ENCODE measurements at places on chromosomes 7 and 10. TPM values are rescaled to one million over a fixed set of nuclear protein-coding genes. Genes with fewer than 3 reads are reported as not detected.

DNA sequence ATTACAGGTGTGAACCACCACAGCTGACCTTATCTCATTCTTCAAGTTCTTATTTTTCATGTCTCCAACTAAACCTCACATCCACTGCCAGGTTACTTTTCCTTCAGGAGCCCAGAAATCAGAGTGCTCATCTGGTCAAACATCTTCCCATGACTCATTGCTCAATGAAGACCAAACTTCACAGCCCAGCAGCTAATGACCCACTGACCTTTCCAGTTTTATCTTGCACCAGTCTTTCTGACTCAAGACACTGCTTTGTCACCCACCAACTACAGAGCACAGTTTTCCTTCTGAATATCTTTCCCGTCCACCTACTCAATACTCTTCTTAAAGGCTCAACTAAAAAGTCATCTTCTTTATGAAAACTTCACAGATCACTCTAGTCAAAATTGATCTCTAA is 245.1 kb downstream of the CHCHD3 start:
- no peaks in the 10 kb centered on the region for H3K27me3 ChIP-seq
- no peaks in the 10 kb centered on the region for H3K4me1 ChIP-seq
- H3K27ac ChIP-seq, result no peak overlapping the region
- H3K36me3 ChIP-seq, result no peaks in the 10 kb centered on the region

DNA sequence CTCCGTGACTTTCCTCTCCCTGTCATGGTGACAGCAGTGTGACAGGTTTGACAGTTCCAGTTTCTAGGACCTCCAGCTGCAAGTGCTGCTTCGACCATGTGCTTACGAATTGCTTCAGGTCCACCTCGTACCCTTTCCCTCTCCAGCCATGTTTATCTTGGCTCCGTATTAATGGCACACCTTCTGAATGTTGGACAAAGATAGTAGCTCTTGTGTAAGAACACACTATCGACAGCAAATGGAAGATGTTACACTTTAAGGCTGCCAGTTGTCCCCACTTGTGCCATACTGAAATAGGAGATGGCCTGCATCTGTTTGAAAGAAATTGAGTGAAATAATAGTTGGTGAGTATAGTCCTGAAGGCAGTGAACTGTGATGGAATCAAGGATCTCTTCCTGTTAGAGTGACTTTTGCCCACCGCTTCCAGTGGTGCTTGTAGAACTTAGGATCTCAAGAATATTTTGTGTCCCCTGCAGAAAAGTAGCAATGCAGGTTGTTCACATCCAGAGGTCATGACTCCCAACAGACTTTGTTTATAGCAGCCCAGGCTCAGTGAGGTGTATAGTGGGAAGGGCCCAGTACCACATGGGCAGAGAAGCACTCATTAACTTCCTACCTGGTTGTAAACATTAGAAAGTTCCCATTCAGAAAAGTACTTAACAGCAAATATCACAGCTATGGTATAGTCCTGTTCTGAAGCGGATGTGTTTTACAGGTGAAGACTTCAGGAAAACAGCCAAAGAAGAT is 629.7 kb upstream of the GALNT17 start:
- no peaks in the 10 kb centered on the region for H3K36me3 ChIP-seq
- H3K27ac ChIP-seq, result no peak overlapping the region
- no peak overlapping the region for H3K4me3 ChIP-seq
- DNase-seq, result no peak

DNA sequence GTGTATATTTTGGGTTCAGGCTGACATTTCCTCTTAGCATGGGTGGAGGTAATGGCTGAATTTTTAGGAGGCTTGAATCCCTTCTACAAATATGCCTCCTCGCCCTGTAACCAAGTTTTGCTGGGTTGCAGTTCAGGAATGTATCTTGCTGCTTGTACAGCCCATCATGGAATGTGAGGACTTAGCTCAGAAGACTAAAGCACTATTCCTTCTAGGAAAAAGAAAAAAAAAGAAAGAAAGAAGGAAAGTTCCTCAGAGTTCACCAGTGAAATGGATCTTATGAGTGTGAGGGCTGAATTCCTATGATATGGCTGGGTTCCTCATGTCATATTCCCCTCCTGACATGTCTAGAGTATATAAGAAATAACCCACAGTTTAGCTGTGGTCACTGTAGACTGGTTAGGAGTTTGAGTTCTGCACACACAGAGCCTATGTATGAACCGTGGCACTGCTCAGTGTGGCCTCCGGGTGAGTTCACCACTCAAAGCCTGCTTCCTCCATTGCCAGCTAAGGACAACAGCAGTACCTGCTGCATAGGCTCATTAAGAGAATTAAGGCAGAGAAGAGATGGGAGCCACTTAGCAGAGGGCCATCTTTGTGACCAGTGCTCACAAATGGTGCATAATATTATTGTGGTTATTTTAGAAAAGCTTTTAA is 114.0 kb downstream of the TACC2 start:
- H3K27ac ChIP-seq, result no peak overlapping the region
- H3K36me3 ChIP-seq, result no peaks in the 10 kb centered on the region
- H3K4me3 ChIP-seq, result no peak overlapping the region
- no peak for DNase-seq
- no peaks in the 10 kb centered on the region for H3K27me3 ChIP-seq

Gene PCGF5
- 18.3 TPM for total RNA-seq

DNA sequence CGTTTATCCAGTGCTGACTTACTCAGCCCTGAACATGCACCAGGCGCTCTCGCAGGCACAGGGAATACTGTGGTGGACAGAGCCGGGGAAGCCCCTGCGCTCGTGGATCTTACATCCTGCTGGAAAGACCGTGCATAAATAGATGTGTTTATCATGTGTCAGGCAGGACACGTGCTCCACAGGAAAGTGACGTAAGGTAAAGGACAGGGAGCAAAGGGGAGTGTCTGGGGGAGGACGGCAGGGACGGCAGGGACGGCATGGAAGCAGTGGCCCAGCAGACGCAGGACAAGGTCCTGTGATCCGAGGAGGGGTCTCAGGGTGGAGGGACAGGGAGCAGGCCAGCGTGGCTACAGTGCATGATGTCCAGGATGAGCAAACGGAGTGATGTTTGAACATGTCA is 410.5 kb downstream of the PAXIP1 start:
- H3K4me1 ChIP-seq, result no peaks in the 10 kb centered on the region
- H3K27me3 ChIP-seq, result no peaks in the 10 kb centered on the region
- H3K4me3 ChIP-seq, result no peak overlapping the region
- no peak overlapping the region for H3K27ac ChIP-seq
- DNase-seq, result no peak

Gene DYNC1I1
- total RNA-seq, result 0.74 TPM

DNA sequence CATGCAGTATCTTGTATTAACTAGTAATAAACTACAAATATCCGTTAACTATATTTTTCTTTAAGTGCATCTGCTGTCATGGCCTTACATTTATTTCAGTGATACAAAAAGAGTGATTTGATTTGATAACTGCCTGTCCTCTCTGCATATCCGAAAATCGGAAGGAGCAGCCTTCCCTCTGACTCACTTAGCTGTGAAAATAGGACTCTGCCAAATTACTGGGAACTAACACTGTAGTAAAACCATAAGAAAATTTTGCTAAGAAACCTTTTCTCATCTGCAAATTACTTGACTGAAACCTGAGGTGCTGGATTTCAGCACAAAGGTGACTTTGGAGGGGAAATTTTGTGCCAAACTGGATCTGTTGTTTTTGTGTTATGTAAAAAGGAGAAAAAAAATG is 176.6 kb upstream of the MKLN1 start:
- H3K27me3 ChIP-seq, result no peaks in the 10 kb centered on the region
- no peak overlapping the region for H3K27ac ChIP-seq
- no peak overlapping the region for H3K4me3 ChIP-seq
- DNase-seq, result no peak
- no peaks in the 10 kb centered on the region for H3K4me1 ChIP-seq

GRCh38 chr7:8175929-8176369 is 86.0 kb downstream of the ICA1 start:
- H3K27ac ChIP-seq, result no peak overlapping the region
- no peaks in the 10 kb centered on the region for H3K4me1 ChIP-seq
- DNase-seq, result no peak

- H3K27me3 ChIP-seq, result no peaks in the 10 kb centered on the region
- peaks cover 18% of the 10 kb centered on the region for H3K4me1 ChIP-seq
- H3K36me3 ChIP-seq, result peaks cover 19% of the 10 kb centered on the region
- no peak overlapping the region for H3K27ac ChIP-seq
- no peak for DNase-seq
Observed at GRCh38 chr7:75951506-75951905, 36.6 kb downstream of the POR start.

Gene PTPRE
- total RNA-seq, result 1.3 TPM

GRCh38 chr7:157474685-157475084 is 137.9 kb downstream of the DNAJB6 start:
- H3K4me3 ChIP-seq, result no peak overlapping the region
- no peaks in the 10 kb centered on the region for H3K36me3 ChIP-seq
- no peak overlapping the region for H3K27ac ChIP-seq
- no peak for DNase-seq
- no peaks in the 10 kb centered on the region for H3K4me1 ChIP-seq

GRCh38 chr7:137084607-137085380 is 216.3 kb downstream of the CHRM2 start:
- no peaks in the 10 kb centered on the region for H3K4me1 ChIP-seq
- H3K36me3 ChIP-seq, result no peaks in the 10 kb centered on the region
- DNase-seq, result no peak
- H3K27ac ChIP-seq, result no peak overlapping the region
- H3K27me3 ChIP-seq, result no peaks in the 10 kb centered on the region
- H3K4me3 ChIP-seq, result no peak overlapping the region

DNA sequence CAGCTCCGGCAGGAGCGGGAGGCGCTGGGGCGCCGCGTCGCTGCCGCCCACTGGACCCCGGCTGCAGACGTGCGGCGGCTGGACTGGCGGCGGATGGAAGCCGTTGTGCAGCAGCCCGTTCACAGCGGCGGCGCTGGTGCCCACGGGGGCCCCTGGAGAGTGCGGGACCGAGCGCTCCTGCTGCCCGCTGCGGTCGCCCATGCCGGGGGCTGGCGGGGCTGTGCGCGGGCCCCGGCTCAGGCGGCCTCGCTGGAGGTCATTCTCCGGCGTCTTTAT is 413 bp downstream of the PANK1 start:
- H3K4me3 ChIP-seq, result peak overlapping the region; percentile 77
- peaks cover 6% of the 10 kb centered on the region for H3K4me1 ChIP-seq
- H3K27ac ChIP-seq, result peak overlapping the region; percentile 63
- H3K27me3 ChIP-seq, result no peaks in the 10 kb centered on the region
- DNase-seq, result no peak

DNA sequence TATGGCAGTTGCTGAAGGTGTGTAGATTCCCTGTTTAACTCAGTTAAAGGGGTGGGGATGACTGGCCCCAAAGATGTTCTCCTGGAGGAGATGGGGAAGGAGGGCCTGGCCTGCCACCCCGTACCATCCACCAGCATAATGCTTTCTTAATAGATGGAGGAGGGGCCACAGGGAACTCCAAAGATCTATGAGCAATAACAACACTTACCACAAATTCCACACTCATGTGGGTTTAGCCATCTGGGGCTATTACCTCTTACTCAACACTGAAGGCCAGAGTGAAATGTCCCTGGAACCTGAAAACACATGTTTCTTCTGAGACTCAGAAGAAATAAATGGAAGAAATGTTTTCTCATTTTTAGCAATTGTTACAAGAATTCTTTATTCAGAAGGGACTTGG is 259.0 kb downstream of the CXCL12 start:
- H3K4me1 ChIP-seq, result no peaks in the 10 kb centered on the region
- H3K27me3 ChIP-seq, result no peaks in the 10 kb centered on the region
- no peak overlapping the region for H3K4me3 ChIP-seq
- H3K27ac ChIP-seq, result peak overlapping the region; percentile 1
- H3K36me3 ChIP-seq, result no peaks in the 10 kb centered on the region
- DNase-seq, result no peak

Gene FAM170B
- total RNA-seq, result not detected

- no peaks in the 10 kb centered on the region for H3K4me1 ChIP-seq
- no peak overlapping the region for H3K27ac ChIP-seq
- H3K27me3 ChIP-seq, result no peaks in the 10 kb centered on the region
- H3K36me3 ChIP-seq, result no peaks in the 10 kb centered on the region
Observed at GRCh38 chr10:21297603-21298383, 227.7 kb downstream of the SKIDA1 start.

Gene CTAGE8
- total RNA-seq, result 1.8 TPM

Gene SPDYE9
- total RNA-seq, result not detected

- DNase-seq, result peak; percentile 79
- no peaks in the 10 kb centered on the region for H3K27me3 ChIP-seq
- H3K4me1 ChIP-seq, result peaks cover 40% of the 10 kb centered on the region
Observed at GRCh38 chr7:130941322-130942210, 207.6 kb upstream of the KLF14 start.

- no peak overlapping the region for H3K27ac ChIP-seq
- H3K4me1 ChIP-seq, result no peaks in the 10 kb centered on the region
- H3K4me3 ChIP-seq, result no peak overlapping the region
- H3K27me3 ChIP-seq, result no peaks in the 10 kb centered on the region
Observed at GRCh38 chr7:36811807-36812206, 87.5 kb upstream of the AOAH start.

Gene HEPACAM2
- 0.69 TPM for total RNA-seq

Gene ZNF32
- 23.2 TPM for total RNA-seq

DNA sequence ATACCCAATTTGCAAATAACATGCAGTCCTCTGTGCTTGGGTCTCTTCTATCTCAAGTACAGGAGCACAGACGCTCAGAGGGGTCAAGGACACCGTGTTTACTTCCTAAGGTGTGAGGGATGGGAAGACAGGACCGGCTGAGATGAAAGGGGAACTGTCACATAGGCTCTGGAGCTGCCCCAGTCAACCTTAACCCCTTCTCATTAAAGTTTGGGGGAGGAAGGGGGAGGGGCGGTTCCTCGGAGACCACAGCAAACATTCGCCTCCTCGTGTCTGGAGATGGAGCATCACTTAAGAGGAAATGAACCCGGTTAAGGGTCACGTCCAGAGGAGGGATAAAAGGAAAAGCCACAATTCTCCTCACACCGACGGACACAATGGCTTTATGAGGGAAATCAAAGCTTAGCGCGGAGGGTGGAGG is 1.1 kb downstream of the SH3PXD2A start:
- H3K4me3 ChIP-seq, result no peak overlapping the region
- H3K36me3 ChIP-seq, result no peaks in the 10 kb centered on the region
- H3K27me3 ChIP-seq, result no peaks in the 10 kb centered on the region
- no peaks in the 10 kb centered on the region for H3K4me1 ChIP-seq
- no peak overlapping the region for H3K27ac ChIP-seq

DNA sequence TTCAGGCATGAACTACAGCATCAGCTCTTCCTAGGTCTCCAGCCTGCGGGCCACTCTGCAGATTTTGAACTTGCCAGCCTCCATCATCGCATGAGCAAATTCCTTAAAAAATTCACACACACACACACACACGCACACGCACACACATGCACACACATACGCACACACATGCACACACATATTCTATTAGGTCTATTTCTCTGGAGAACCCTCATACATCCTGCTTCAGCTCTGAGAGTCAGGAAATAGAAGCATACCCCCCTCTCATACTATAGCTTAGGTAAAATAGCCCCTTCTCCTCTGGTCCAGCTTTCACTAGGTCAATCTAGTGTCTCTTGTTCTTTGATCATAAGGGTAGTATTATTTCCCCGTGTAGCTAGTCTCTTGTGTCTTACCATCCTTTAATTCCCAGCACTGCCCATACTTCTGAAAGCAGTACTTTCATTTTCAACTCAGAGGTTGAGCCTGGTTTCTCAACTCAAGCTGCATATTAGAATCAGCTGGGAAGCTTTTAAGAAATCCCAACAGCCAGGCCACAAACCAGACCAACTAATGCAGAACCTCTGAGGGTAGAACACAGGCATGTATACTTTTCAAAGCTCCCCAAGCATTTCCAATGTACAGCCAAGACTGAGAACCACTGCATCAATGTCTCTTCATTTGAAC is 30.9 kb upstream of the ITGB8 start:
- H3K36me3 ChIP-seq, result no peaks in the 10 kb centered on the region
- no peak overlapping the region for H3K27ac ChIP-seq
- DNase-seq, result no peak
- H3K4me3 ChIP-seq, result no peak overlapping the region
- no peaks in the 10 kb centered on the region for H3K4me1 ChIP-seq
